ENCODE measurements at places on chromosomes 12 and 14.

- DNase-seq: peak; percentile 31
Measured at GRCh38 chr12:68538726-68539614, 71.7 kb upstream of the RAP1B start.

DNA sequence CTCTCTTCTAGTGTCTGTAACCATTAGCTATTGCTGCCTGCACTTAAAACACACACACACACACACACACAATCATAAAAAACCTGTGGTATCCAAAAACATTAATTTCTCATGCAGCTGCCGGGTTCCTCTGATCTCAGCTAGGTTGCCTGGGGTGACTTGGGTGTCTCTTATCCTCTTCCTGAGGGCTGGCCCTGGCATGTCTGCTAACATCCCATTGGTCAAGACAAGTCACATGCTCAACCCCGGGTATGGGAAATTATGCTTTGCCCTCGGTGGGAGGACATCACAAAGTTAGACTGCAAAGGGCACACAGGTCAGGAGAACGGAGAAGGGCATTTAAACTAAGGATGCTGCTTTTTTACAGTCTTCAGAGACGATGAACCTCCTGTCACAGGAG lies 55.7 kb downstream of the TRPV4 start:
- peak; percentile 78 for DNase-seq

GRCh38 chr14:95190857-95191256 lies 33.5 kb upstream of the DICER1 start:
- no peak for DNase-seq

DNA sequence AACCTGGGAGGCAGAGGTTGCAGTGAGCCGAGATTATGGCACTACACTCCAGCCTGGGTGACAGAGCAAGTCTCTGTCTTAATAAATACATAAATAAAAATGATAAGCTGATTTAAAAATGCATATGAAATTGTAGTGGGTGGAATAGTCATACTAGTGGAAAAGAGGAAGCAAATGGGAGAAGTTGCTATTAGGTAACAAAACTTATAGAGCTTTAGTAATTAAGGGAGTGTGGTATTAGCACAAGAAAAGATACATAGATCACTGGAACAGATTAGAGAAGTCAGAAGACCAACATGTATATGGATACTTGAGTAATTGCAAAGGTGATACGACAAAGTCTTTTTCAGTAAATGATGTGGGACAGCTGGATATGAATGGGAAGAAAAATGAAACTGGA lies 26.5 kb downstream of the TECPR2 start:
- no peak for DNase-seq

DNA sequence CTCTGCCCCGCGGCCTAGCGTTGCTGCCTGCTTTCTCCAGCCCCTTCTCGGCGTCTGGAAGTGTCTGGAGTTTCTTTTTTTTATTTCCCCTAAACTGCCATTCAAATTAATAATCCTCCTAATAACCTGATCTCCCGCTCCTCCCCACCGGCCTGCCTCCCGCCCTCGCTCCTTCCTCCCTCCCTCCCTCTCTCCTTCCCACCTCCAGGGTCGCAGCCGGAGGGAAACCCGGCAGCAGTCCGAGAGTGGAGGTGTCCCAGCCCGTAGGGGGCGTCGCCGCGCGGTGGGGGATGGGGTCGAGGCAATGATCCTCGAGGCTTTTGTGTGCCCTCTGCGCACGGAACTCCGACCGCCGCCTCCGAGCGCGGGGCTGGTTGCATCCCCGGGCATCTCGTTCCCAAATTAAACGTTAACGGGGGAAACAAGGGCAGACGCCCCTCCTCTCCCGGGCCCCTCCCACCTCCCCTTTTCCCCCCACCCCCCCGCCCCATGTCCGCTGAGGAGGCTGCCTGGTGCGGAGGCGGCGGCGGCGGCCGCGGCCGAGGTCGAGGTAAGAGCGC lies 1.0 kb upstream of the SOCS2 start:
- peak; percentile 73 for DNase-seq

DNA sequence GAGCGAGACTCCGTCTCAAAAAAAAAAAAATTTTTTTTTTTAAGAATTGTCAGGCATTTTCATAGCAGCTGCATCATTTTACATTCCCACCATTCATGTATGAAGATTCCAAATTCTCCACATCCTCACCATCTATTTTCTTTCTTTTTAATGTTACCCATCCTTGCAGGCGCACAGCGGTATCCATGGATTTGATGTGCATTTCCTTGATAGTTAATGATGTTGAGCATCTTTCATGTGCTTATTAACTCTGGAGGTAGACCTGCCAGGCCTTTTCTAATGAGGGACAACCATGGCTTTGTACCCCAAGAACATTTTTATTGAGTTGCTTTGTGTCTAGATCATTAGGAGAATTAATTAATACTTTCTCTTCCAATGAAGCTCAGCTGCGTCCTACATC lies 1.6 kb upstream of the RNF34 start:
- DNase-seq: no peak

GRCh38 chr12:57551637-57552305 lies 1.9 kb downstream of the KIF5A start:
- DNase-seq: no peak

- DNase-seq: no peak
Measured at GRCh38 chr14:34137001-34137745, 186.3 kb upstream of the EGLN3 start.

GRCh38 chr14:102415671-102416070 lies 52.9 kb downstream of the TECPR2 start:
- no peak for DNase-seq

DNA sequence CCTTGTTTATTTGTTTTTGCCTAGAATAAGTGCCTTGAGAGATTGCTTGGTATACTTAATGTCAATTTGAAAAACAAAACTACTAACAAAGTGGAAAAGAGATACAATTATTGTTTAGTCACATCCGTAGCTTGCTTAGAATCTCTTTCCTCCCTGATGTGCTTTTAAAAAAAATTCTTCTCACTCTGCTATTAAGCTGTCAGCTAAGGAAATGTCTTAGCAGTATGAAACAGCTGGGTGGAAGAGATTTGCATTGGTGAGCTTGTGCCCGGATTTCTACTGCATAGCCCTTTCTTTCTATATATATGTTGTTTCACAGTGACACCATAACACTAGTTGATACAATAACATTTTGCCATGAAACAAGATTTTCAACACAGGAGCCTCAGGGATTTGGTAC lies 229.4 kb upstream of the RGS6 start:
- DNase-seq: no peak

GRCh38 chr12:104615048-104615561 lies 158.4 kb downstream of the CHST11 start:
- DNase-seq: no peak

GRCh38 chr14:75132382-75133086 lies 5.7 kb upstream of the NEK9 start:
- DNase-seq: peak; percentile 43

GRCh38 chr14:53515276-53515675 lies 362.2 kb upstream of the DDHD1 start:
- DNase-seq: no peak
